Urothelium cell line (cell line): ENCODE measurements at places on chromosomes 7 and 10.

DNA sequence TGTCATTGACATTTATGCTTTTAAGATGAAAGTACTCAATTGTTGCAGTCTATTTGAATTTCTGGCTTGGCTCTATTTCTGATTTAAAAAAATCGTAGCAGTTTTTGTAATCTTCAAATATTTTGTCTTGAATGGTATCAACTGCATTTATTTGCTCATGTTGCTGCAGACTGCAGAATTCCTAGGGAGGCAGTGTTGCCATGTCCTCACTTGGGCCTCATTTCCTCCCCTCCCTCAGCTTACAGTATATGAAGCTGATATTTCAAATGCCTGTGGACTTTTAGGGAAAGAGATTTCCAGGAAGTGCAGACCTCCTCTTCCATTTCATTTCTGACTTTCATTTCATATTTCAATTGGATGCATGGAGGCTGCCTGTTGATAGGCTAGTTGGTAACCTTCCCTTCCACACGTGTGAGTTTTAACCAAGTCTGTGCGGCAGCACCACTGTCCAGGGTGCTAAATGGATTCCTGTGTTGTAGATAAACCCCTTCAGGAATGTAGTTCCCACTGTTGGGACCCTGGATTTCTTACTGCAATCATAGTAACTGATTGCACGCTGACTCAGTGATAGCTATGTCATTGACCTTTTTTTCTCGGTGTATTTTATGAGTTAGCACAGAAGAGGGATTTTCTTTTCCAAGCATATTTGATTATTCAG lies 17.5 kb downstream of the VPS50 start:
- DNase-seq, result peak; percentile 12

DNA sequence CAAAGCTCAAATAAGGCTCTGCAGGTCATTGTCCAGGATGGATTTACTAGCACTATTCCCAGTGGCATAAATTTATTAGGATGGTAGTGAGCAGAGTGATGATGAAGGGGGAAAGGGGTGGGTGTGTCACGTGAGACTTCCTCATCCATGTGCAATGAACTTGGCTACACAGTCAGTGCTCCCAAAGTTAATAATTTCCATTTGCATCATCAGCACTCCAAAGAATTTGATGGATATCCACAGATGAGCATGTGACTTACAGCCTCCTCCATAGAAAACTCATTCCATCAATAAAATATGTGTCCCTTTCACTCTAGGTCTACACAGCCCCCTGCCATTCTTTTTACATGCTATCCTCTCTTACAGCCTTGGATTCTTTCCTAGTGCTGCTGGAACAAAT lies 142.6 kb upstream of the PLPP4 start:
- no peak for DNase-seq

- no peak for DNase-seq
Observed at GRCh38 chr10:64059884-64060283, 538.7 kb downstream of the REEP3 start.

GRCh38 chr10:1715821-1716220 lies 21.5 kb downstream of the ADARB2 start:
- DNase-seq, result peak; percentile 39

DNA sequence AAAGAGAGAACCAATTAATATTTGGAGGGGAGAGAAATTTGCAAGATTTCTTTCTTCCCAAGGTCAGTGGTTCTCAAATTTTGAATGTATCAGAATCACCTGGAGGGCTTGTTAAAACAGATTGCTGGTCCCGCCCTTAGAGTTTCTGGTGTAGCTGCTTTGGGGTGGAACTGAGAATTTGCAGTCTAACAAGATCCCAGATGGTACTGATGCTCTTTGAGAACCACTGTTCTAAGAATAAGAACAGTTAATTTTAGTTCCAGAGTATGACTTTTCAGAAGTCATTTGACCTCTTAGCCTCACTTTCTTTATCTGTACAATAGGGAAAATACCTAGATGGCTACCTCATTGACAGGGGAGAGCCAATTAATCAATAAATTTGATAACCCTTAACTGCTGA lies 161.6 kb downstream of the PRKG1 start:
- DNase-seq, result no peak

GRCh38 chr10:87930934-87931835 lies 67.8 kb downstream of the PTEN start:
- no peak for DNase-seq

GRCh38 chr7:132964876-132965275 lies 117.0 kb downstream of the CHCHD3 start:
- DNase-seq, result no peak

DNA sequence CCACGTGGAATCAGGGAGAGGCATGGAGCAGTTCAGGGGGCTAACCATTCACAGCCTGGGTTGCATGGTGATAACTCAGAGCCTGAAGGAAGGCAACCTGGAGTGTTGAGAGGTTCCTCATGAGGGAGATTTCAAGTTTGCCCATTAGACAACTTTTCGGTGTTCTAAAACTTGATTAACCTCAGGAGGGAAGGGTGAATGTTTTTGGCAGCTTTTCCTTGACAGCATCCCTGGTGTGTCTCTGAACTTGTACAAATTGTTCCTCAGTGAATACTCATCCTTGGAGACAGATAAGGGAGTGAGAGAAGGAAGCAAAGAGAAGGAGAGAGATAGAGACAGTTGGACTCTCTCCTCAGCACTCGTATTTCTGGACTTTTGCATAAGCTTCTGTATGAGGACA lies at the start of gene OR9A4:
TSS of gene OR9A4 (plus strand) at position 301 of the 400 bp plus-strand sequence. CDS start 2,477 bp downstream, outside the sequence.
- no peak for DNase-seq

- no peak for DNase-seq
Observed at GRCh38 chr10:106182542-106182941, 982.0 kb downstream of the SORCS1 start.

GRCh38 chr7:11750191-11750590 lies 81.8 kb downstream of the THSD7A start:
- DNase-seq, result no peak

- DNase-seq, result no peak
Observed at GRCh38 chr7:155863721-155864151, 51.5 kb upstream of the SHH start.

DNA sequence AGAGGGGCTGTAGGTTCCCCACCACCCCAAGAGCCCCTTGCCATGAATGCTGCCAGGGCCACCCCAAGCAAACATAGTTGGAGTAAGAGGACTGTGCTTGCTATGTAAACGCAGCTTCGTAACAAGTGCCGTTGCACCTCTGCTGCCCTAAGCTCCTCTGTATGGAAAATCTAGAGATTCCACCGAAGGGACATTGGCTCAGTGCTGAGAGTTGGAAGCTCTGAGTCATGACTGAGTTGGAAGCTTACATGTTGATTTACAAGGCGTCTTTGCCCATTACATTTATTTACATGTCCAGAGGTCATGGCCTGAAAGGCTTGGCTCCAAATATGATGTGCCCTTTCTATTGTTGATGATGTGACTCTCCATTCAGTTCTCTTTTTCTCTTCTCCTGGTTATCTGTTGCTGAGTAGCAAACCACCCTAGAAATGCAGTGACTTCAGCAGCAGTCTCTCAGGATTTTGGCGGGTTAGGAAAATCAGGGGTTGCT lies 233.1 kb upstream of the TCF7L2 start:
- no peak for DNase-seq

- no peak for DNase-seq
Observed at GRCh38 chr7:117782761-117783160, 90.5 kb downstream of the CTTNBP2 start.
